GM12891 (cell line): ENCODE measurements at places on chromosomes 13 and 19.

GRCh38 chr19:41328157-41328841 is 18.3 kb downstream of the CCDC97 start:
- no peak for DNase-seq

GRCh38 chr13:51935326-51936171 is 73.8 kb downstream of the CCDC70 start:
- no peak for DNase-seq

- DNase-seq, result no peak
These were observed 3.8 kb downstream of the LENG1 start for GRCh38 chr19:54155694-54156093.

- no peak for DNase-seq
These were observed 253 bp upstream of the TPTE2 start for GRCh38 chr13:19561585-19561984.

GRCh38 chr13:74919914-74920313 is 562.1 kb downstream of the TBC1D4 start:
- no peak for DNase-seq

DNA sequence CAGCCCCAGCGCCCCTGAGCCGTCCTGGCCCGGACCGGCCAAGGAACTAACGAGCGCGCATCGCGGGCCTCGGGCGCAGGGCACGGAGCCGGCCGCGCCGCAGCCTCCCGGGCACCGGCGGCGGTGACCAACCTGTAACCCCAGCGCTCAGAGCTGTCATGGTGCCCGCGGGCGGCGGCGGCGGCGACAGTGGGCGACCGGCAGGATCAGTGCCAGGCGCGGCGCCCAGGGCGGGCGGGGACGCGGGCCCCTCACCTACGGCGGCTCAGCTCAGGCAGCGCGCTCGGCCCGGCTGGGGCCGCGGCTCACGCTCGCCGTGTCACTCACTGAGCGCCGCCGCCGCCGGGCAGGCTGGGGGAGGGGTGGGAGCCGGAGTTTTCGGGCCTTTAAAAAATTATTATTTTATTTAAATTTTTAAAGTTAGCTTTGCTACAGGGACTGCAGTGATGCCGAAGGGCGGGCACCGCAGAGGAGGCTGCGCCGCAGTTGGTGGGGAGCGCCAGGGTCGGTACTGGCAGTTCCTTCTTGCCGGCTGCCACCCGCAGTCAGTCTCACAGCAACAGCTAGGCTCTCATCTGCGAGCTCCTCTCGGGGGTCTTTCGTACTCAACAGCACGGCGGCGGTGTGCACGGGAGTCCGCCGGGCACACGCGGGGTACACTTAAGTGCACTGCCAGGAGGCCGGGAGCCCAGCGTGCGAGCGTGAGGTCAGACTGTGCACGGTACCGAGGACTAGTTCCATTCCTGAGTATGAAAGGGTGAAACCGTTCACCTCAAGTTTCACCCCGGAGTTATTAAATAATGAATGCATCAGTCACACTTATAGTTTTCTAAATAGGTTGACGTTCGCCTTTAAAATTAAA is at the start of gene NALCN:
Gene NALCN (minus strand): TSS at position 328 of the 862 bp plus-strand sequence. CDS start 17,382 bp downstream, outside the sequence.
- no peak for DNase-seq

- no peak for DNase-seq
These were observed 2758.2 kb downstream of the PCDH9 start for GRCh38 chr13:64471916-64472315.

DNA sequence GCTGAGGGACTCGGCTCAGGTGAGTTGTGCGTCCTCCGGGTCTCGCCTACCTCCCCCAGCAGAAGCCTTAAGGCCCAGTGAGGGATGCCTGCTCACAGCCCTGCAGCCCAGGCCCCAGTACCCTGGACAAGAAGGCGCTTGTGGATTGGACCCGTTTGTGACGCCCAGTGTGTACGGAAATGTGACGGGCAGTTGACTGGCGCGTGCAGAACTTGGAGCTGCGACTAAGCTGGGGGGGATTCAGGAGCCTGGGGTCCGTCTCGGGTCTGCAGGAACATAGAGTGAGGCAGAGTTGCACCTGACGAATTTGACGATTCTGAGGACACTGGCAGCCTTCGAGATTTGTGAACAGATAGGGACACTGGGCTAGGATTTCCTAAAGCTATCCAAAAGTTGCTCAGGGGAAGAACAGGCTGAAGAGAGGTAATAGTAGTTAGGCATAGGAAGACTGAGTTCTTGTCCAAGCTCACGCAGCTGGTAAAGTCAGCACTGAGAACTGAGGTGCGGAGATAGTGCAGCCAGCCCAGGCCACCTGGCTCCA is 519 bp downstream of the ZNF551 start:
- no peak for DNase-seq

- no peak for DNase-seq
These were observed 10.7 kb downstream of the APLP1 start for GRCh38 chr19:35879068-35879467.

DNA sequence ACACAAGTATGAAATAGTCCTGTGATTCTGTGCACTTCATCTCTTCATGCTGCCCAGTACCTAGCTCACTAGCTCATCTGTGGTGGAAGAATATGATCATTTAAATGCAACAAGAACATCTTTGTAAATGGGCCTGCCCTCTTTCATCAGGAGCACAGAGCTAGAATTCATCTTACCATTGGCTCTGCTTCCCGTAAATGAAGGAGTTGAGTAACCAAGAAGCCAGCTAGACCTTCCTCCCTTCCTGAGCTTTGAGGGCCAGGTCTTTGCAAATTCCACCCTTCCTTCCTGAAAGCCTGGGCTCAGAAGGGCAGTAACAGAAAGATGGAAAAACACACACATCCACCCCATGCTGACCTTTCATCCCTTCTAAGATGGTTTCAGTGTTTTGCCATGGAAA is 82.0 kb downstream of the FRY start:
- DNase-seq, result no peak

DNA sequence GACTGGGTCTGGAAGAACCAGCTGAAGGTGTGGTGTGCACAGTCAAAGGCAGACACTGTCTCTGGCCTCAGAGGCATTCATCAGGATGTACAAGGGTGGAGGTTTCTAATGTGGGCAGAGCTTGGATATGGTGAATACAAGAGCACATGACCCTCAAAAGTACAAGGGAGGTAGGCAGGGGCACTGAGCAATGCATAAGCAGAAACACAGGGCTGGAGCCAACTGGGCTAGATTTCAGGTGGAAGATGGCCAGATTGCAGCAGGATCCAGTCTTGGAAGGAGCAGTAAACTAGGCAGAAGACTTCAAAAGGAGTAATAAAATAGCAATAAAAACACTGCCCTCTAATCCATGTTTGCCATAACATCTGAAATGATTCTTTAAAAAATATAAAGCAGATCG is 417.1 kb downstream of the OLFM4 start:
- no peak for DNase-seq

DNA sequence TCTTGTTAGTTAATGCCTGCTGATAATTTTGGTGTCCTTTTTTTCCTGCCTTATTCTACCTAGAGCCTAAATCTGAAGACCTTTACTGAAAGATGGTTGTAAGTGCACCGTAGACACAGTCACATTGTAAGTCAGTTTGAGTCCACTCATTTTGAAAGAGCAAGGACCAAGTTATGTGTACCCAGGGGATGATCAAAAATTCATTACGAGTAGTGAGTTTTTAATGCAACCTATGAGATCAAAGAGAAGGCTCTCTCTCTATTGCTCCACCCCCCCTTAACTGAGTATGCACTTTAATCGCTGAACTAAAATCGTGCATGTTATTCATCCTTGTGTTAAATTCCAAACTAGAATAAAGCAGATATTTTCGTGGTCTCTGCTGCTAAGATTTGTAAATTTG is 1.8 kb downstream of the RAP2A start:
- DNase-seq, result no peak

GRCh38 chr13:89695343-89696257 is 1651.9 kb upstream of the MIR17HG start:
- DNase-seq, result no peak

DNA sequence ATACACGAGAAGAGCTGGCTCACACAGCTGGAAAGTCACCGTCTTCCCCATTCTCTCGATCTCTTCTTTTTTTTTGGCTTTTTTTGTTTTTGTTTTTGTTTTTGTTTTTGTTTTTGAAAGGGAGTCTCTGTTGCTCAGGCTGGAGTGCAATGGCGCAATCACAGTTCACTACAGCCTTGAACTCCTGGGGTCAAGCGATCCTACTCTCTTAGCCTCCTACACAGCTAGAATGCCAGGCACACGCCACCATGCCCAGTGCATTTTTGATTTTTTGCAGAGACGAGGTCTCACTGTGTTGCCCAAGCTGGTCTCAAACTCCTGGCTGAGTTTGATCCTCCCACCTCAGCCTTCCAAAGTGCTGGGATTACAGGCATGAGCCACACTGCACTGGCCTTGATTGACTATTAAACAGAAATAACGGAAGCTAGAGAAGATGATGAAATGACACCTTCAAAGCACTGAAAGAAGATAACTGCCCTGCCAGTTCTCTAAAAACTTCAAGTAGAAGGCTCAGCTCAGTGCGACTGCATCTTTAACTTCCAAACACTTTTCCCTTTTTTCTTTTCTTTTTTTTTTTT is 4.0 kb downstream of the FXYD3 start:
- no peak for DNase-seq

- no peak for DNase-seq
These were observed 7.3 kb upstream of the PSMD8 start for GRCh38 chr19:38367041-38367440.

DNA sequence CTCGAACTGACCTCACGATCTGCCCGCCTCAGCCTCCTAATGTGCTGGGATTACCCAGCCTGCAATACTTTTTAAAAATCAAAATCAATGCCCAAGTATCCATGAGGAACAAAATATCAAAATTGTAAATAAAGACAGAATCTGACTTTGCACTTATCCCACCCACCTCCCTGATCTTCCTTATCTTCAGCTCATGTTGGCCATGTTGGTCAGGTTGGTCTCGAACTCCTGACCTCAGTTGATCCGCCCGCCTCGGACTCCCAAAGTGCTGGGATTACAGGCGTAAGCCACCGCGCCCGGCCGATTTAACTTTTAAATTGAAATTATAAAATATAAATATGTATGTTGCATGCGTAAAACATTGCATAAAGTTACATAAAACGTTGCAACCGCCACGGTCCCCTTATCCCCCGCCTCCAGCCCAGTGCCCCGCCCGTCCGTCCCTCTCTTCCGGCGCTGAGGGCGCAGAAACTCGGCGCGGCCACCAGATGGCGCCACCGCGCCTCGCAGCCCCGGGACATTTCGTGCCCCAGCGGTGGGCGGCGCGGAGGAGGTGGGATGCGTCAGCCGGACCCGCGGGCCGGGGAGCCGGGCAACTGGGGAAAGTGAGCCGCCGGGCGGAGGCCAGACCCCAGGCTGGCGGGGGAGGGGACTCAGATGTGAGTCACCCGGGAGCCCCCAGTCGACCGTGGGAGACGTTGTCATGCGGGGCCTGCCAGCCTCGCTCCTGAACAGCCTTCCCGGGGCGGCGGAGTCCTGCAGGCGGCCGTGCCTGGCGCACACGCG is 1.5 kb upstream of the GADD45B start:
- peak; percentile 82 for DNase-seq

GRCh38 chr13:24348797-24349515 is 39.6 kb downstream of the C1QTNF9 start:
- DNase-seq, result no peak

DNA sequence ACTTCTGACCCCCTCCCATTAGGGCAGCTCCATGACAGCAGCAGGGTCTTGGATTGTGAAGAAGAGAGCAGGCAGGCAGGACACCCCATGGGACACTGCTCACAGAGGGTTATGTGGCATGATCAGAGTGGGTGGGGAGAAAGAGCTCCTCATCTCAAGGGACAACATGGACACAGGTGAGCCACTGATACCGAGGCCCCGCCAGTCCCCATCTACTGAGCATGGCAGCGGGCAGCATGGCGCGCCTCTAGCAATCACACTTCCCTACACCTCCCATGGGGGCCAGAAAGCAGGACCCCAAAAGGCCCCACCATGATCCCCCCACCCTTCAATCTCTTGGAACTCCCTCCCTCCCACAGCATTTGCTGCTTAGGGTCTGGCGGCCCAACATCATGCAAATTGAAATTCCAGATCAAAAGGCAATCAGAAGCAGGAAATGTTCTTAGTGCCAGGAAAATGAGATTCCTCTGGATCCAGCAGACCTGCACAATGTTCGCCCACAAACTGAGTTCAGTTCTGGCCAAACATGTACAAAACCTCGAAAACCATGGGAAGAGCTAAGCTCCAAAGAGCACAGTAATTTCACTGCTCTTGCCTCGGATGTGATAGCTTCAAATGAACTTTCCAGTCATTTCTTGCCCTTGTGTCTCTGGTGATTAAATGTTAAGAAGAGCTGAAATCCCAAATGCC is 14.8 kb downstream of the DOCK9 start:
- DNase-seq, result no peak

DNA sequence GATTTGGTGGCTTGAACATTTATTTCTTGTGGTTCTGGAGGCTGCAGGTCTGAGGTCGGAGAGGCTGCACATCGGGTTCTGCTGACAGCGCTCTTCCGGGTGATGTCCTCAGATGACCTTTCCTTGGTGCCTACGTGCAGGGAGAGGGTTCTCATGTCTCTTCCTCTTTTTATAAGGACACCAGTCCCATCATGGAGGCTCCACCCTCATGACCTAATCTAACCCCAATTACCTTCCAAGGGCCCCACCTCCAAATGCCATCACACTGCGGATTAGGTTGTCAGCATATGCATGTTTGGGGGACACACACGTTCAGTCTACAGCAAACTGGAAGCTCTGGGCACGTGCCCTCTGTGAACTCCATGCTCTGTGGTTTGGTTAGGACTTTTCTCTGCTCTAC is 338.6 kb downstream of the FGF9 start:
- DNase-seq, result no peak

DNA sequence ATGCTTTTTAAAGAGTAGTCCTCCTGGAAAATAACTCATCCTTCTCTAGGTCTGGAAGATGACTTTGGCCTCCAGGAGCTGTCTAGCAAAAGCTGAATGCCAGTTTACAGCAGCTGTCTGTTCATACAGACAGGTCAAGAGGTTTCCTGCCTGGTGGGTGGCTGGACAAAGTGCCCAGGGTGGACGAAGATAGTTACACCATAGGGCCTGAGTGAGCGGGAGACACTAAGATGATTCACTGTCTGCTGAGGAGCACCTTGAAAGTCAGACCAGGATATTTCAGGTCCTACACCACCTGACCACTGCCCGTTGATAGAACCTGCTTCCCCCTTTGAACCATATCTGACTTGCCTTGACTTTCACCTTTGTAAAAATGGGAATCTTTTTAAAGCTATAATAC is 49.2 kb upstream of the RCBTB2 start:
- no peak for DNase-seq

GRCh38 chr13:109665240-109665639 is 121.1 kb downstream of the IRS2 start:
- no peak for DNase-seq

DNA sequence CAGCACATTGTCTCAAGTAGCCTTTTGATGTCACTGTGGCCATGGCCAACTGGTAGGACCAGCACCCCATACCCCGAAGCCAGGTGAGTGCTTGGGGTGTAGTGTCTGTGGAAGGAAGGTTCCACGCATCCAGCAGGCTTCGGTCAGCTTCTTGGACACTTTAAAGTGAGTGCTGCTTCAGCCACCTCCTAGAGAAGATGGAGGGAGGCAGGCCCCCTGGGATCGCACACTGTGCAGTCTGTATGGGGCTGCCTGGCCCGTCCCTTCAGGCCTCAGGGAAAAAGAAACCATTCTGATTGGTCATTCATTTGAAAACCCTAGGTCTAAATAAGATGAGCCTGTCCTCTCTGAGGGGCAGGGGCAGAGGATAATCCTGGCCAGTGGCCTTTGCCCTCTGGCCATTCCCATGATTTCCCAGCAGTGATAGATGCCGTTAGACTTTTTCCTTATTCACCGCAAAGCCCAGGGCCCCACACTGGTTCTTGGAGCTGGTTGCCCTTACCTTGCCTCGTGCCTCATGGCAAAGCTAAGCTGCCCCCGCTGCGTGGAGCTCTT is 30.7 kb downstream of the GATAD2A start:
- no peak for DNase-seq

- DNase-seq, result no peak
These were observed 2.1 kb upstream of the CIRBP start for GRCh38 chr19:1266916-1267476.
